ENCODE measurements at places on chromosomes 4 and X.

- DNase-seq, result no peak
These were observed 658.5 kb downstream of the DACH2 start for GRCh38 chrX:86806786-86807185.

DNA sequence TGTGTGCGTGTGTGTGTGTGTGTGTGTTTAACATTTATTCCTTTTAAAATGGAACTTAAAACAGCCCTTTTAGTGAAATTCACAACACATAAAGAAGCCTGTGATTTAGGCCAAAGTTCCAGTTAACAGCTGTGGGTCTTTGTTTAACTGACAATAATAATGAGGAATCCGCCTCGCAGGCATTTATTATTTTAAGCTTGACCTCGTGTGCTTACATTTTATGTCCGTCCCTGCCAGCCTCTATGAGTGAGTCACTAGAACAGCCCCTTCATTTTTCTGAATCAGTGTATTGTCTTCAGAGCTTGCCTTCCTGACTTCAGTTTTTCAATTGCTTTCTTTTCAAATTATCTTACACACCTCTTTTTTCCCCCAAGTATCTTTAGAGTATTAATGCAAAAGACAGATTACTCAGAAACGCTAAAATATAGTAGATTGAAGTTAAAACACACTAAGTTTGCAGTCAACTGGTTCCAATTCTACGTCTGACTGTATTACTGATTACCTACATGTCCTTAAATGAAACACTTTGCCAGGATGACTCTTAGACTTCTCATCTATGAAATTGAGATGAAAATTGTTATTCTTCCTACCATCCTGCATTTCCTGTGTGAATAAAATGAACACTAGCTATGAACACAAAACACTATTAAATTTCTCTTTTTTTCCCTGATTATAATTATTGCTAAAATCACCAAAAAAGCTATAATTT is 319.6 kb upstream of the HS3ST1 start:
- DNase-seq, result peak; percentile 92

DNA sequence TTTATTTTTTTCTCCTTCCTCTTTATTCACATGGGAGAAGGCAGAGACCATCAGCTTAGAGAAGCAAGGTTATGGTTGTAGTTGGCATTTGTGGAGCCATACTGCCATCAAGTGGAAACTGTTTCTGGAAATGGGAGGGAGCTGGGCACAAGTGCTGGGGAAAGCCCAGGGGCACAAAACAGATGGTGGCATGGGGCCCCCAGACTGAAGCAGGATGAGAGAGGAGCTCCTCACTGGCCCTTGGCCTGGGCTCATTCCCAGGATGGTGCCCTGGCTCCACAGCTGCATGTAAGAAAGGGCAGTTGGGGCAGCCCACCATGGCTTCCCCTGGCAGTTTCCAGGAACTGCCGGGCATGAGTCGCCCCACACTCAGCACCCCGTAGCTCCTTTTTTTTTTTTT is 59.2 kb downstream of the NBDY start:
- DNase-seq, result no peak

DNA sequence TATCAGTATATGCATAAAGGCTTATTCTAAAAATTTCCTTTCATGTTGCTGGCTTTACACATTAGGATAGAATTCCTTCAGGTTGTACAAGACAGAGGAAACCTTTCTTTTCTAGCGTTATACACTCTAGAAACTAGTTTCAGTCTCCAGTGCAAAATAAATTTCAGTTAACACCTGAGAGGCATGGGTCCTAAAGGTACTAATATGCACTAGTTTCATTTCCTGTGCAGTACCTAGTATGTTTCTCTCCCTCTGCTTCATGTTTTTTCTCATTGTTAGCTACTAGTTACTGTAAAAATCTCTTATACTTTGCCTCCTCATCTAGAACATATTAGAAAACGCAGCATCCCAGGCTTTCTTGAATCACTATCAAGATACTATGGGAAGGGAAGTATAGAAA is 54.0 kb downstream of the SNX25 start:
- DNase-seq, result no peak

DNA sequence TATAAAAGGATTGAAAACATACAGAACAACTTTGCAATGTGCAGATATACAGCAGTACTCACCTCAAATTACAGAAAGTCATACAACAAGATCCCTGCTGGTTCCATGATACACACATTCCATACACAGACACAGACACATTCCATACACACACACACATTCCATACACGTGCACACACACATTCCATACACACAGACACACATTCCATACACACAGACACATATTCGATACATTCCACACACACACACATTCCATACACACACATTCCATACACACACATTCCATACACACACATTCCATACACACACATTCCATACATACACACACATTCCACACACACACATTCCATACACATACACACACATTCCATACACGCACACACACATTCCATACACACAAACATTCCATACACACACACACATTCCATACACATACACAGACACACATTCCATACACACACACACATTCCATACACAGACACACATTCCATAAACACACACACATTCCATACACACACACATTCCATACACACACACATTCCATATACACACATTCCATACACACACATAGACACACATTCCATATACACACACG is 13.7 kb downstream of the LINC00632 start:
- peak; percentile 43 for DNase-seq

DNA sequence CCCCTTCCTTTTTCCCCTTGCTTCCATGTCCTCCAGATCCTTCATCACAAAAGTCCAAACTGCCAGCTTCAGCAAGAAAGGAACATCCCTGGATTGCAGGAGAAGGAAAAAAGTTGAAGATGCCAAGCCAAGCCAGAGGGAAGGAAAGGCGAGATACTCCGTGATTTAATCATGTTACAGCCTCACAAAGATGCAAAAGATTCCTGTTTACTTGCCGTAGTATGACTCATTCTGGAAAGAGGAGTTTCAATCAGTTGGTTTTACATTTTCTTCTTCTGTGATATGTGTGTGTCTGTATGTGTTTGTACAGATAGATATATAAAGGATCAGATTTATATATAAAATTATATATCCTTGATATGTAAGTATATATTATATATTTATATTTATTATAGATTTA is 69.3 kb downstream of the BTC start:
- DNase-seq, result no peak
